ENCODE measurements at places on chromosomes 2 and 18.

DNA sequence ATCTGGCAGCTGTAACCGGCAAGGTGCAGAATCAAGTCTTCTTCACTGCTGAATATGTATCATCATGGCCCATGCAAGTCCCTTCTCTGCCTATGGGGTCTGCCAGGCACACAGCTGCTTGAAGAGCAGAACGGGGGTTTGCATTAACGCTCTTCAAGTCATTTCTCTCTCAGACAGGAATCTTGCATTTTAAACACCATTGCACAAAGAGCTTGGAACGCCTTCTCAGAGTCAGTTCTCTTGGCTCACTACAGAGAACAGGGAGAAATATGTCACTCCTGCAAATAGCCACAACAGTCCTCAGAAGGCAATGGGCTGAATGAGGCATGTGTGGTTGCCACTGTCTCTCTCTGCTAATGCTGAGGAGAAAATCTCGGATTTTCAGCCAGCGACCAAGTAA is 2173.5 kb upstream of the PIK3C3 start:
- no peak for DNase-seq

DNA sequence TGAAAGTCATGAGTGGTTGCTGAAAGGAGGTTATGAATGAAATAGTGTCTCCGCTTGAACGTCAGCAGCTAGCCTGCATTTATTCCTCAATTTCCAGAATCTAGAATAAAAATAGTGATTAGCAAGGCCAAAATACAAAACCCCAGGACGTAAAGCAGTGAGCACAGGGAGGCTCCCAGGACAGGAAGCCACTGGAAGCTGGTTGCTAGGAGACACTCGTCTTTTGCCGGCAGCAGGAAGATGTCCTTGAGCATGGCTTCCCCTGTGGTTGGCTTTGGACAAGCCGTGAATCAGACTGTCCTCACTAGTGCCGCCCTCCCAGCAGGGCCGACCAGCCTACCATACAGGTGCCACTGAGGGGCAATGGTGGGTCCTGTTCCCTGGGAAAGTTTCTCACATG is 374.4 kb downstream of the MTX2 start:
- no peak for DNase-seq

DNA sequence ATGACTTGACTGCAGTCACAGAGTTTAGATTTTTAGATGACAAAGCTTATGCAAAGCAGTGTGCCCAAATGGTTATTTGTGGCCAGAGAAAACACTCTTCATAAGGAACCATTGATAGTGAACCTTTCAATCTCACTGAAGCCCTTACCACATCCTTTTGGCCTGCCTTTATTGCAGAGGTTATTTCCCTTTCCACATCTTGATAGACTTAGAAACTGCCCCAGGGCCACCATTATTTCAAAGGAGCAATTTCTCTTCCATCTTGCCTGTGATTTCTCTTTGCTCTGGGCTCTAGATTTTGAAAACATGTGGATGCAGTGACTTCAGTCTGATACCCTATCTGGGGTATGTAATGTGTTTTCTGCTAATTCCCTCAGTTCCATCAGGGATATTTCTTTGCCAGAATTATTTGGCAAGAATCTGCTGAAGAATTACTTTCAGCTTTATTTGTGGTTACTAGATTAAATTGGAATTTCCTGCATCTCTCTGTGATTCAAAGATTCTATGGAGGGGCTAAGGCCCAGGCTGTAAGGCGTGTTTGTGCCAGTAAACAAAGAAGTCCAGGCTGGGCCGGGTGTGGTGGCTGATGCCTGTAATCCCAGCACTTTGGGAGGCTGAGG is 51.0 kb downstream of the MOGAT1 start:
- peak; percentile 34 for DNase-seq

GRCh38 chr18:79191956-79192355 is 122.8 kb downstream of the ATP9B start:
- no peak for DNase-seq

GRCh38 chr2:17940091-17940630 is 61.7 kb downstream of the KCNS3 start:
- no peak for DNase-seq

GRCh38 chr2:158174956-158175355 is 73.3 kb downstream of the UPP2 start:
- DNase-seq, result no peak

- DNase-seq, result no peak
These were observed 187.9 kb downstream of the NCK2 start for GRCh38 chr2:105932582-105932981.

DNA sequence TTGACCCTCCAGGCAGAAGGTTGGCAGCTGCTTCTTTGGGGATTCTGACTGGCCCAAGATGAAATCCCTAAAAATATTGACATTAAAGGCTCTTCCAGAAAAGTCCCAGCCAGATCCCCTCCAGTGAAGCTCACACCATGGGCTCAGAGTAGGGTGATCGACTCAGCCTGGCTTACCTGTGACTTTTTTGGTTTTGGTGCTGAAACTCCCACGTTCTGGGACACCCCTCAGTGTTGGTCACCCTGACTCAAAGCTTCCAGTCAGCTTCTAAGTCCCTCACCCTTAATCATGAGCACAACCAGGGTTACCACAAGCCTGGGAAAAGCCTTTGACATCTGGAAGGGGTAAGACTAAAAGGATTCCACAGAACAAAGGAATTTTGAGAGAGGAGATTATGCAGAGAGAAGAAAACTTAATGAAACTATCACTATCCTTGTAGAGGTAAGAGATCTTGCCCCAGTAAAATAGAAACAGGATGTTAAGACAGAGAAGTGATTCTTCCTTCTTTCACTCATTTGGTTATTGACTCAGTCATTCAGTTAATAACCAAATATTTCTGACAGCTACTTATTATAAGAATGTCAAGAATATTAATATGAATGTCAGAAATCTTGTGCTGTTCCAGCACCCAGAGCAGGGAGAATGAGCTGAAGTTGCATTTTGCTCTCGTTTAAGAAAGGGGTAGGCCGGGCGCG is 66.8 kb upstream of the SEC11C start:
- no peak for DNase-seq

DNA sequence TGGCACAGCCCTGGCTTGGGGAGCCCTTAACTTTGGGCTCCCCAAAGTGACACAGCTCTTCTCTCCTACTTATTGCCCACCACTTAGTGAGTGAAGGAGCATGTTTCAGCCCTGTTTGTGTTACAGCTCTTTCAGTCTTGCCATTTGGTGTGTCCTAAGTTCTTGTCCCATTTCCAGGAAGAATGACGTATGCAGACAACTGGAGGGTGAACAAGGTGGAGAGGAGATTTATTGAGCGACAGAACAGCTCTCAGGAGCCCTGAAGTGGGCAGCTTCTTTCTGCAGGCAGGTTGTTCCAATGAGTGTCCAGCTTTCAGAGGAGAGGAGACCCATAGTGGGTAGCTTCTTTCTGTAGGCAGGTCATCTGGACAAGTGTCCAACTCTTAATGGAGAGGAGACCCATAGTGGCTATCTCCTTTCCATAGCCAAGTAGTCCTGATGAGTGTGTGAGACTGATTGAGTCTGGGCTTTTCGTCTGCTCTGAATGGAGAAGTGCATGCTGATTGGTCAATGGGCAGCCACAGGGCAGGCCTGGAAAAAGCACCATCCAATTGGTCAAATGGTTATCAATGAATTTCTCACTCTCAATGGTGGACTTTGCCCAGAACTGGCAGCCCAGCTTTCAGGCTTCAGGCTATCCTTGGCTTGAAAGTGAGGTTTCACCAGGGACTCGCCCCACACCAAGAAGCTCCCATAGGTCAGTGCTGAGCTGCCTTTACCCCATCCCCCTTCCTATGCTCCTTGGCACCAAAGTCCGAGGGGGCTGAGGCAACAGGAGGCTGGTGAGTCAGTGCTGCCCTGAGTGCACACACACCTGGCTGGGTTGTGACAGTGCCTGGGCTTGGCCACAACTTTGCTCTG is 688.2 kb downstream of the NYAP2 start:
- no peak for DNase-seq

DNA sequence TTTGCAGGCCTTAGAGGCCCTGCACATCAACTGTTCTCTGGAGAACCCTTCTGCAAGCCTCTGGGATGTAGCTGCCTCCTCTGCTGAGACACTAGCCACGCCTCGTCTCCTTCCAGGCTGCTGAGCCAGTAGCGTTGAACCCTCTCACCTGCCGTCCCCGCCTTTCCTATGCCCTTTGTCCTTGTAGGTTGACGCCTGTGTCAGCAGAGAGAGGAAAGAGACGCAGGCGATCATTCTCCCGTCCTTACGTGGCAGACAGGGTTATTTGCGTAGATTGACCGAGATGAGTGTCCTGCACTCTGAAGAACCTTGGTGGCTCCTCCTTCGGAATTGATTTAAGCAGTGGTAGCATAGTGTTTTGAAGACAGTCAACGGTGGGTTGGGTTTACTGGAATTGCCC is 27.8 kb downstream of the ID2 start:
- no peak for DNase-seq

GRCh38 chr2:142585785-142586184 is 291.7 kb upstream of the KYNU start:
- no peak for DNase-seq

DNA sequence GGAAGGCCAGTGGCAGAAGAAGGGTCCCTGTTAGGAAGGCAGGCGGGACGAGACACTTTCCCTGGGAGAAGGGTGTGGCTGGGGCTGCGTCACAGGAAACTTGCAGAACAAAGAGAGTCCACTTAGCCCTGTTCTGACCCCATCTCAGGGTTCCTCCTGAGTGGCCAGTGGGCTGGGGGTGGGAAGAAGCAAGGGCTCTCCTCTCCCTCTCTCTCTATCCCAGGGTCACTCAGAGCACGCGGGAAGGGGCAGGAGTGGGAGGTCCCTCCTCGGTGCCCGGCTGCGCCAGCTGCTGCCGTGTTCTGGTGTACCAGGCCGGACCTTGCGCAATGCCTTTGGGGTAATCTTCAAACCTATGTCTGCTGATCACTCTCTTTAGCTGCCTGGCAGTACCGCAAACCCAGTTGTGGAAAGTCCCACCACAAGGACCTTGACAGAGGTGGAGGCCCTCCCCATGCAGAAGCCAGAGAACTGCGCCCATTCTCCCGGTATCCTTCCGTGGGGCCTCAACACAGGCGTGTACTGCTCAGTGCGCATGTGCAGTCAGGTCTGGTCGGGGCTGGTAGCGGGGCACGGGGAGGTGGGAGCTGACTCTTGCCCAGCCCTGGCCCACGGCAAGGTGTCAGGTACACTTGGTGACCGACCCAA is 47.8 kb upstream of the ST3GAL5 start:
- no peak for DNase-seq

DNA sequence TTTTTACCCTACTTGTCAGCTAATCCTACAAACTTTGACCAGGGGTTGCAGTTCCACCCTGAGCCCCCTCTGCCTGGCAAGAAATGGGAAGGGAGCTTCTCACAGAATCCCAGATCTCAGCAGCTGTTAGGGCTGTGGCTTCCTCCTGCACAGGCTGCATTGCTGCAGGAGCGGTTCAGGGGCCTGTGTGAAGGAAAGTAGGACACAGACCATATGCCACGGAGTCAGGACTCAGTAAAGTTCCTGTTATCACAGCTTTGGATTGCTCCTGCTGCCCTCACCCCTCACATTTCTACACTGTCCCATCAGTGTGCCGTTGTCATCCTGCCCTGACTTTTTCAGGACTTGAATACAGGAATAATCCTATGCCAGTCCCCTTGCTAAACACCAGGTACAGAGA is 62.8 kb upstream of the SP3 start:
- DNase-seq, result no peak

GRCh38 chr2:43139996-43140621 is 86.3 kb downstream of the ZFP36L2 start:
- no peak for DNase-seq

- DNase-seq, result peak; percentile 44
These were observed 60.0 kb downstream of the TMEM131 start for GRCh38 chr2:97935719-97936161.

- DNase-seq, result peak; percentile 21
These were observed 140.8 kb downstream of the DDX1 start for GRCh38 chr2:15732341-15733077.

Data from OCI-LY7 (cell line).